ENCODE measurements at places on chromosomes 4 and X.

DNA sequence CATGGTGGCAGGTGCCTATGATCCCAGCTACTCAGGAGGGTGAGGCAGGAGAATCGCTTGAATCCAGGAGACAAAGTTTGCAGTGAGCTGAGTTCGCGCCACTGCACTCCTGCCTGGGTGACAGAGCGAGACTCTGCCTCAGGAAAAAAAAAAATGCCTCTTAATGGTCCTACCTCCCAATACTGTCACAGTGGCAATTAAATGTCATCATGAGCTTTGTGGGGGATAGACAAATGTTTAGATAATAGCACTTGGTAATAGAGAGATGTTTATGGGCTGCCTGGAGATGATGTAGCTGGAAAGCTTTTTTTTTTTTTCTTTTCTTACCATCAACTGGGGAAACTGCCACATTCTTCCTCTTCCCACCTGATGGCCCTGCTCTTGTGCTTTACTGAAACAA is 33.0 kb downstream of the GRK4 start:
- no peak for DNase-seq

- DNase-seq = no peak
Observed at GRCh38 chr4:143403553-143403820, 66.8 kb downstream of the GAB1 start.

GRCh38 chr4:147288512-147288911 is 192.4 kb upstream of the EDNRA start:
- DNase-seq = no peak

- no peak for DNase-seq
Observed at GRCh38 chr4:10811991-10812390, 127.4 kb upstream of the CLNK start.

DNA sequence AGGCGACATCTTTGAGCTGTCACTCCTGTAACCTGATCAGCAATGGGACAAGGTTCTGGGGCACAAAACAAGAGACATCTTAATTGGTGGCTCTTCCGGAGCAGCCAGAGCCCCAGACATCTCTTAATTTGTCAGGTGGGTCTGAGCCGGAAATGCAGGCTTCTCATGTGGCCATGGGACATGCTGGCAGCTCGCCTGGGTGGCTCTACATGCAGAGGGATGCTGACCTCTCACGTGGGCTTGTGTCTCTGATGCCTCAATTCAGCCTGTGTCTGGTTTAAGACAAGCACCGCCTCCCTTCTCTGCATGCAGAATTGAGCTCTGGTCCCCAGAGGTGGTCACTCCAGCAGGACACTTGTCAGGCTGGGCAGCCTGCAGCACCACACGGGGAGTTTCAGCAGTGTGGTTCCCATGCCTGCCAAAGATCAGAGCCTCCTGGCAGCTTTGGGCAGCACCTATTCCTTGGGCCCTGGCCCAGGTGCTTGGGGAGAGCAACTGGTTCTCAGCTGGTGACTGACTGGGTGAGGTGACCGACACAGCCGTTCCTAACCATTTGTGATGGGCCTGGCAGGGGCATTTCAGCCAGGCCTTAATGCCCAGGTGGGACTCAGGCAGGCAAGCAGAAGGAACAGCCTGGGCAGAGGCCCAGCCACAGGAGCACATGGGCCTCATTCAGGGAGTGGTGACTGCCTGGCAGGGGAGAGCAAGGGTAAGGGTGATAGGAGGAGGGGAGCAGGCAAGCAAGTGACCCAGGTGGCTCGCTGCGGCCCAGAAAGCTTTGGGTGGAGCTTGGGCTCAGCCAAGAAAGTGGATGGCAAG is 53.4 kb downstream of the HMX1 start:
- no peak for DNase-seq

GRCh38 chrX:10851809-10852208 is 231.4 kb upstream of the MID1 start:
- no peak for DNase-seq
